ENCODE measurements at places on chromosomes 7 and 10. TPM values are rescaled to one million over a fixed set of nuclear protein-coding genes. Genes with fewer than 3 reads are reported as not detected.

The CYP26C1 gene
- total RNA-seq = 0.10 TPM

The SRGN gene
- 166 TPM for total RNA-seq

The SNX13 gene
- 24.5 TPM for total RNA-seq

The PLEKHS1 gene
- not detected for total RNA-seq

The KCNK18 gene
- total RNA-seq = not detected

The ANKRD7 gene
- total RNA-seq = 0.66 TPM

The TAS2R4 gene
- 1.0 TPM for total RNA-seq

- no peaks in the 10 kb centered on the region for H3K27me3 ChIP-seq
- no peak for DNase-seq
- H3K27ac ChIP-seq = peak overlapping the region; percentile 1
- H3K4me1 ChIP-seq = peaks cover 90% of the 10 kb centered on the region
- no peak overlapping the region for H3K4me3 ChIP-seq
Observed at GRCh38 chr7:26190417-26190869, 10.1 kb downstream of the HNRNPA2B1 start.

GRCh38 chr7:146116521-146117222 lies at the start of gene CNTNAP2:
TSS of gene CNTNAP2 (plus strand) at chr7:146116801. CDS start at chr7:146116877, 76 bp downstream.
- H3K27ac ChIP-seq = no peak within 1 kb of the TSS
- peaks cover 12% of the 10 kb centered on the region for H3K27me3 ChIP-seq
- H3K4me3 ChIP-seq = peak within 1 kb of the TSS; percentile 25
- no peaks in the 10 kb centered on the region for H3K36me3 ChIP-seq
- no peak for DNase-seq

DNA sequence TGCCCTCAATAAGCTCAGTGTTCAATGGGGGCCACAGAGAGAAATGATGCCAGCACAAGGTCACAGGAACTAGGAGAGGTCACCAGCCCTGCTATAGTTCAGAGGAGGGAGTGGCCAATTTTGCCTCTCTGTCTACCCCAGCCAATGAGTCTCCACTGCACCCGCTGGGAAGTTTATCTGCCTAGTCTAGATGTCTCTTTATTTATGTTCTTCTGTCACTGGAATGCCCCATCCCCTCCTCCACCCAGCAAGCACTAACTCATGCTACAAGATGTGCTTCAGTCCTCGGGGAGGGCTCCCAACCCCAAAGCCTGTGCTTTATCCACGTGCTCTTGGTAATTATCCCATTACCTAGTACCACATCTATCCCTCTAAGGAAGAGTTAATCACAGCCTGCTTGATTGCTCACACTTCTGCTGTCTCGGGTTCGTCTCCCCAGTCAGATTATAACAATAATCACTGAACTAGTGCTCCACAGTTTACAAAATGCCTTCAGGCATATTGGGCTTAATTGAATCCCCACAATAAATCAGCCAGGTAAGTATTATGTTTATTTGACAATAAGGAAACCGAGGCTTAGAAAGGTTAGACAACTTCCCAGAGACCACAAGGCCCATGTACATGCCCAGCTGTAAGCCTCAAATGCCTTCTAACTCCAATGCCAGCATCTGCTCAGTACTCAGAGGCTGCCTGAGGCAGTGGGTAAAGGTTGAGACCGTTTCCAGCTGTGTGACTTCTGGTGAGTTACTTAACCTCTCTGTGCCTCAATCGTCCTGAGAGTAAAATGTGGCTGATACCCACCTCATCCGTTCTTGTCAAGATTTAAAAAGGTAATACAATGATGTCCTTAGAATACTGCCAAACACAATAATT lies 3.9 kb downstream of the HIP1 start:
- H3K4me1 ChIP-seq = peaks cover 24% of the 10 kb centered on the region
- no peak overlapping the region for H3K27ac ChIP-seq
- H3K4me3 ChIP-seq = no peak overlapping the region
- no peak for DNase-seq
- no peaks in the 10 kb centered on the region for H3K36me3 ChIP-seq

GRCh38 chr10:95569368-95569767 lies 8.2 kb upstream of the SORBS1 start:
- peaks cover 29% of the 10 kb centered on the region for H3K27me3 ChIP-seq
- no peaks in the 10 kb centered on the region for H3K36me3 ChIP-seq
- no peak overlapping the region for H3K27ac ChIP-seq

- H3K36me3 ChIP-seq = peaks cover 13% of the 10 kb centered on the region
- H3K4me1 ChIP-seq = peaks cover 6% of the 10 kb centered on the region
- H3K27ac ChIP-seq = no peak overlapping the region
- no peaks in the 10 kb centered on the region for H3K27me3 ChIP-seq
- no peak for DNase-seq
Observed at GRCh38 chr10:31399631-31400030, 80.6 kb downstream of the ZEB1 start.

- no peak overlapping the region for H3K4me3 ChIP-seq
- peaks cover 2% of the 10 kb centered on the region for H3K27me3 ChIP-seq
- DNase-seq = no peak
- no peak overlapping the region for H3K27ac ChIP-seq
- no peaks in the 10 kb centered on the region for H3K4me1 ChIP-seq
Observed at GRCh38 chr10:59611048-59611447, 98.6 kb downstream of the SLC16A9 start.

GRCh38 chr7:156614434-156615264 lies 25.9 kb upstream of the RNF32 start:
- DNase-seq = no peak
- H3K4me1 ChIP-seq = peaks cover 36% of the 10 kb centered on the region
- H3K4me3 ChIP-seq = no peak overlapping the region
- H3K36me3 ChIP-seq = no peaks in the 10 kb centered on the region
- H3K27ac ChIP-seq = no peak overlapping the region

DNA sequence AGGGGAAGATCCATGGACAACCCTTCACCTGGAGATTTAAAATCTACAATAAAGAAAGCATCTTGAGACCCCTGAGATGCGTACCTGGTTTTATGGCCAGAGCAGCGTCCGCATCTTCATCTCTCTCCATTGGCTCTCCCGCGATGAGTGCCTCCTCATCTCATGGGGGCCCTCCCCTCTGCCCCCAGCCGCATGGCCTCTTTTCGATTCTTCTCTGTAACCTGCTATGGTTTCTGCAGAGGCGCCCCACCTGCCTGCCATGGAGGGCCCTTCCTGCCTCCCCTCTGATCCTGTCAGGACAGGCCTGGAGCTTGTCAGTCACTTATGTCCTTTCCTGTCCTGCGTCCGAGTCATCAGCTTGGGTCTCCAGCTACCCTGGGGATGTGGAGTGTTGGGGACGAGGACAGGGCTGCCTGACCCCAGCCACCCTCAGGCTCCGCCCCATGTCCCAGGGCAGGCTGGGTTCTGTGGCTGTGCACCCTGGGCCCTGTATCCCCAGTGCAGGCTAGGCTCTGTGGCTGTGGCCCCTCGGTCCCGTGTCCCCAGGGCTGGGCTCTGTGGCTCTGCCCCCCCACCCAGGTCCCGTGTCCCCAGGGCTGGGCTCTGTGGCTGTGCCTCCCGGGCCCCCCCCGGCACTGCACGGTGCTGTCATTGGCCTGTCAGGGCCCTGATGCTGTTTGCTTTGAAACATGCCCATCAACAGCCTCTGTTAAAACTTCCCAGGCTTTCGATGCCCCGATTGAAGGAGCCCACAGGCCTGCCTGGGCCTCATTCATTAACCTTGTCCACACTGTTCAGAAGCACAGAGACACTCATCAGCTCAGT lies 99.8 kb downstream of the WDR37 start:
- no peak overlapping the region for H3K27ac ChIP-seq
- H3K4me1 ChIP-seq = peaks cover 22% of the 10 kb centered on the region
- no peak overlapping the region for H3K4me3 ChIP-seq
- peaks cover 7% of the 10 kb centered on the region for H3K27me3 ChIP-seq
- no peak for DNase-seq
- H3K36me3 ChIP-seq = no peaks in the 10 kb centered on the region

DNA sequence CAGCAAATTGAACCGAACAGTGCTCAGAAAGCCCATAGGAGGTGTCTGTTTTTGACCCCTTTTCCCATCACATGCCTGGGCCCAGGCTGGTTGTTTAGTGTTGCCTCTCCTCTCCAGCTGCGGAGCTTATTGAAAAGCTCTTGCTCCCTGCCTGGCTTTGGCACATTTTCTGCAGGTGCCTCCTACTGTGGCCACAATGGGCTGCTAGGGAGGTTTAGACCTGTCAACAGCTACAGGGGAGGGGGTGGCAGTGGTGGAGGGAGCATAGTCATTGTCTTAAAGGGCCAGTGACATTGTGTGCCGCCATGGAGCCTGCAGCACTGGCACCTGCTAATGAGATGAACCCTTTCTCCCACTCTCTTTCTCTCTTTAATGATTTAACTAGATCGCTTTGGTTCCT lies 13.2 kb upstream of the ENO4 start:
- no peaks in the 10 kb centered on the region for H3K4me1 ChIP-seq
- H3K4me3 ChIP-seq = no peak overlapping the region
- H3K36me3 ChIP-seq = no peaks in the 10 kb centered on the region

GRCh38 chr10:102452672-102453340 lies 1.5 kb upstream of the C10orf95 start:
- peaks cover 47% of the 10 kb centered on the region for H3K4me1 ChIP-seq
- peak; percentile 71 for DNase-seq
- H3K27ac ChIP-seq = peak overlapping the region; percentile 83
- H3K4me3 ChIP-seq = peak overlapping the region; percentile 28
- H3K36me3 ChIP-seq = peaks cover 28% of the 10 kb centered on the region
- no peaks in the 10 kb centered on the region for H3K27me3 ChIP-seq

DNA sequence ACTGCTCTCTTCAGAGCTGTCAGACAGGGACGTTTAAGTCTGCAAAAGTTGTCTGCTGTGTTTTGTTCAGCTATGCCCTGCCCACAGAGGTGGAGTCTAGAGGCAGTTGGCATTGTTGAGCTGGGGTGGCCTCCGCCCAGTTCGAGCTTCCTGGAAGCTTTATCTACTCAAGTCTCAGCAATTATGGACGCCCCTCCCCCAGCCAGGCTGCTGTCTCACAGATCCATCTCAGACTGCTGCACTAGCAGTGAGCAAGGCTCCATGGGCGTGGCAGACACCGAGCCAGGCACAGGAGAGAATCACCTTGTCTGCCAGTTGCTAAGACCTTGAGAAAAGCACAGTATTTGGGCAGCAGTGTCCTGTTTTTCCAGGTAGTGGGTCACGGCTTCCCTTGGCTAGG lies 98.1 kb downstream of the SDHAF3 start:
- H3K36me3 ChIP-seq = no peaks in the 10 kb centered on the region
- H3K4me3 ChIP-seq = no peak overlapping the region
- no peaks in the 10 kb centered on the region for H3K4me1 ChIP-seq
- DNase-seq = no peak
- H3K27me3 ChIP-seq = no peaks in the 10 kb centered on the region

DNA sequence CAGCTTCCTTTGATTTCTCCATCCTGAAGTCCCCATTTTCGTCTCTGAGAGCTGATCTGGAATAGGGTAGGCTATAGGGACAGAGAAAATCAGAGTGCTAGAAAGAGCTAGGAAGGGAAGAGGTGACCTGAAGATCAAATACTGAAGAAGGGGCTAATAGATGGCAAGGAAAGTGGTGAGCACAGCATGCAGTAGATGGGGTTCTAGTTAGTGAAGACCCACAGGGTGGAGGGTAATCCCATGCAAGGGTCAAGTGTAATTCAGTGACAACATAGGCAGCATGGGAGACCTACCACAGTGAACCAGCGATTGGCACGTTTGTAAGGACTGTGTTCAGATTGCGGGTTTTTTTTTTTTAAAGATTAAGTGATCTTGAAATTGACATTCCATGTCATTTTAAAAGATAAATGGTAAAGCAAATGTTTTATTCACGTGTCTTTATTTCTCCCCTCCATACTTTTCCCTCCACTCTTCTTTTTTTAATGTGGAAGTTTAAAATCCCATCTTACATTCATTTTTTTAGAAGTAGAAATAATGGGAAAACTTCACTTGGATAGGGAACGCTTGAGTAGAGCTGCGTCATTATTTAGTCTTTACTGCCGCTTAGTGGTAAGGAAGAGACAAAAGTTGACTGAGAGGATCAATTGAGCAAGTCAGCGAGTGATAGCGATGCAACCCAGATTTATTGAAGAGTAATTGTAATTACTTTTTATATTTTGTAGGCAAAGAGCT lies 21.0 kb upstream of the ABI1 start:
- peaks cover 18% of the 10 kb centered on the region for H3K27me3 ChIP-seq
- H3K4me1 ChIP-seq = no peaks in the 10 kb centered on the region
- H3K27ac ChIP-seq = no peak overlapping the region
- no peak overlapping the region for H3K4me3 ChIP-seq
- no peaks in the 10 kb centered on the region for H3K36me3 ChIP-seq

DNA sequence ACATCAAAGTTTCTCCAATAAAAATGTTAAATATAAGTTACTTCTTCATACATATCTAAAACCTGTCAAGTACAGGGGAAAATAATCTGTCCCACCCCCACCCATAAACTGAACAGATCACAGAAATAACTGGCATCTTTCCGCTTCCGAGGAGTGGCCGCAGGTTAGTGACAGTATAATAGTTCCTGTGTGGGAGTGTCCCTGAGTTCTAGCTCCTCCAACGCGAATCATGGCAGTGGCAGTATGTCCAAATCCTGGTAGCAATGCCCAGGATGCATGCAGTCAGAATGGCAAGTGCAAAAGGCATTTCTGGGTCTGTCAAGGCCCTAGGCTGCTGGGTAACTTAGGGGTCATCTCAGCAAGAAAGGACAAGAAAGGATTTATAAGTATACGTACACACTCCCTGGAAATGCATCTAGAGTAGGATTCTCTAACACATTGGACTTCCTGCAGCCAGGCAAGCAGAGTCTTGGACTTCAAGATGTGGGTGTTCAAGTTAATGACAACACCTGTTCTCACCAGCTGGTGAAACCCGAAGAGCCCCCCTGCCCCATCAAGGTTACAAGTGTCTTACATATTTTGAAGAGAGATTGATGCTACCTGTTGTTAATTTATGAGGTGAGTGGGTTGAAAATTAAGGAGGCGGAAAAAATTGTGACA lies 94.4 kb upstream of the COL1A2 start:
- DNase-seq = no peak
- H3K4me1 ChIP-seq = no peaks in the 10 kb centered on the region
- no peak overlapping the region for H3K27ac ChIP-seq
- no peak overlapping the region for H3K4me3 ChIP-seq

- no peak overlapping the region for H3K27ac ChIP-seq
- H3K4me3 ChIP-seq = no peak overlapping the region
- H3K36me3 ChIP-seq = no peaks in the 10 kb centered on the region
- no peaks in the 10 kb centered on the region for H3K4me1 ChIP-seq
- DNase-seq = no peak
Observed at GRCh38 chr7:118059209-118059608, 124.8 kb upstream of the LSM8 start.

Data from activated CD8-positive, alpha-beta T cell treated with anti-CD3 and anti-CD28 coated beads, Interleukin-2, amount 10 ng/mL, durations not matched to agents 7 days and 5 days (primary cell).